ENCODE measurements at places on chromosomes 13 and 19. TPM values are rescaled to one million over a fixed set of nuclear protein-coding genes. Genes with fewer than 3 reads are reported as not detected.

DNA sequence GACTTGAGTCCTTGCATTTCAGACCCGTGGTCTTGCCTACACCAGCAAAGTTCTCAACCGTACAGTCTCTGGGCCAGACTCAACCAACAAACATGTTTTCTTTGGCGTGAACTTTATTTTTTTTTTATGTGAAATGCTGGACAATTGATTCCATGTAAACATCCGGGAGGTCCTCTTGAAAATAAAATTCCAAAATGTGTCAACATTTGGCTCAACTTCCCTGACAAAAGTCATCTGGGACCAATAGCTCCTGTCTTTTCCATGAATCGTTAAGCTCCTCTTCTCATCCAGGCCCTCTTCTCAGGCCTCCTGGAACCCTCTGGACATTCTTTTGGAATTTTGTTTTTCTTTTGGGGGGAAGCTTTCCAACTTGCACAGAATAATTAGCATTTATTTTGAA lies 2.7 kb downstream of the ALDH16A1 start:
- no peak for DNase-seq

DNA sequence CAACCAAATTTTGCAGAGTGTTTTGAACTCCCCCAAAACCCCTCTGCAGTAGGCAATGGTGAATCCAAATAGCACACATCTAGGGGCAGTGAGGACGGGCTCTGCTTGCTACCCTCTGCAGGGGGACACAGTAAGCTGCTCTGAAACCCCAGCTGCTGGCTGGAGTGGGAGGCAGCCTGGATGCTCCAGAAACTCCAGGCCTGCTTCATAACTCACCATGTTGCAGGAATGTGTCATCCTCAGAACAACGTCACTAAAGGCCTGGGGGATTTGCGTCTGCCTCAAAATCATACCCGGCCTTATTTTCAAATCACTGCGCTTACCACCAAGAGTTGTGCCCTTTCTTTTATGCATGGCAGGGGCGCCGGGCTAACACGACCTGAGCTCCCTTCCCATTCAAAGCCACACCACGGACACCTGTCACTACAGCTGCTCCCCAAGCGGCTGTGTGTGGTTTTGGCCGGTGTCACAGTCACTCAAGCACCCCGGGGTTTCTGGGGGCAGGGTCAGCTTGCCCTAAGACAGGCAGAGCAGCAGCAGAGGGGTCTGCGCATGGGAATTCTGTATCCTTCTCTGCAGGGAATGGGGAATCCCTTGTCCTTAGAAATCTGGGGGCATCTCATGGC lies 93.9 kb downstream of the TSHZ3 start:
- no peak for DNase-seq

- DNase-seq: no peak
These were observed 58.9 kb downstream of the RAP2A start for GRCh38 chr13:97492684-97493371.

DNA sequence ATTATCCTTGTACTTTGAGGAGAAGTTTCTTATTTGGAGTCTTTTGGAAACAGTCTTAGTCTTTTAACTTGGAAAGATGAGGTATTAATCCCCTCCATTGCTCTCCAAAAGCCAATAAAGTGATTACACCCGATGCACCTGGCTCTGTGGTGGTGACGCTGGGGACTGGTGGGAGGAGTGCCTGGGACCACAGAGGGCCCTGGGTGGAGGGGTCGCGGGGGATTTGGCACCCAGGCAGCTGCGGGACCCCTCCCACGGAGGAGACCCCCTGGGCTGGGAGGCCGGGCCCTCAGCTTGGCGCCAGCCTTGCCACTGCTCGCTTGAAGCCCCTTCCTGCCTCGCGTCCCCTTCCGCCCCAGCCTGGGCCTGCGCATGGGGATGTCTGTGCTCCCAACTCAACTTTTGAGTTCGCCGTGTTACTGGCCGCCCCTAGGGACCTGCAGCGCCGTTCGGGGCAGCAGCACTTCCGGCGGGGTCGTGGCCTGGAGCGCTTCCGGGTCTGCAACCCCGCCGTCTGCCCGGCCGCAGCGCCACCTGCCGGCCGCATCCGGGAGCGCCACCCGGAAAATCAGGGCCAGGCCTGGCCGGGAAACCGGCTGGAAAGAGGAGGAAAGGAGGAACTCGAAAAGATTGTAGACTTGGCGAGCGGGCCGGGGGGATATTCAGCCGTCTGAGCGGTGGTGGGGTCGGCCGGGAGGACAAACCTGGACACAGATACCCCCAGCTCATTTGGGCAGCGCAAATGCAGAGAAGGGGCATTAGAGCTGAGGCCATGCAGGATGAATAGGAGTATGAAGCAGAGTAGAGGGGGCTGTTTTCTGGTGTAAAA lies 8.4 kb downstream of the PEAK3 start:
- no peak for DNase-seq

F2RL3 gene
- polyA plus RNA-seq: not detected
